ENCODE measurements at places on chromosomes 5 and 9. TPM values are rescaled to one million over a fixed set of nuclear protein-coding genes. Genes with fewer than 3 reads are reported as not detected.

DNA sequence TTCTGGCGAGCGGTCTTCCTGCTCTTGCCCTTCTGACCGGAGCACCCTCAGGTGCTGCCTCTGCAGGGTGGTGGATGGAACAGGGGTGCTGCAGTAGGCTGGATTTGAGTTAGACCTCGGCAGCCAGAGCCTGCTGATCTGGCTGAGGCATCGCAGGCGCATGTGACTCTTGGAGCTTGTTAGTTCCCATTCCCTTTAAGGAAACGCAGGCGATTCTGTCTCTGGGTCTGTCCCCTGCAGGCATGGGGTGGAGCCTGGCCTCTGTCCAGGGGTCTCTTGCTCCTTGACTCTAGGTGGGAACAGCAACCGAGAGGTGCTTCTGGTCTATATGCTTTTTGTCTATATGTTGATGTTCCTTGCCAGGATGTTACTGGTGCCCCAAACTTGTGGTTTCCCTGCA lies 3.1 kb downstream of the WNK2 start:
- no peak for DNase-seq

DNA sequence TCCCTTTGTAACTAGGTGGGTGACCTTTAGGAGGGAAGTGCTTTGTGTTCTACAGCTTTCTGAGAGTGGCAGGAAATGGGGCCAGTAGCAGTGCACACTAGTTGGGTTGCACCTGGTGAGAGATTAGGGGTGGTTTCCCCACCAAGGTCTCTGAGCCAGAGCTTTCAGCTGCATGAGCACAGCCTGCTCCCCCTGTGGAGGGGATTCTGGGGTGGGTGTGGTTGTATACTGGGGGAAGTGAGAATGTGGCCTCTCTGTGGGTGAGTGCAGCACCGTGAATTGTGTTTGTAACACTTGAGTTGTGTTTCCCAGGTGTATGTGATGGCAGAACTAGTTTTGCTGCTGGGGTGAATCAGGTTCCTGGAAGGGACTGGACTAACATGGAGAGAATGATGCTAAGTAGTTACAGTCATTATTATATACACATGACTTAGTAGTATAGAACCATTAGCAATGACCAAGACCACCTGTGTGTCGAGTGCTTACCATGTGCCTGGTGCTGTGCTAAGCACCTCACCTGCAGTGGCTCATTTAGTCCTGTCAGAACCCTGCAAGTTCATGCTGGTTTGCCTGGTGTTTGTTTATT lies 11.8 kb upstream of the CXXC5 start:
- DNase-seq, result no peak

The FRRS1L gene
- 2.9 TPM for polyA plus RNA-seq

- DNase-seq, result no peak
Measured at GRCh38 chr5:150532996-150533395, 25.1 kb downstream of the NDST1 start.

The TXNDC8 gene
- polyA plus RNA-seq, result not detected

DNA sequence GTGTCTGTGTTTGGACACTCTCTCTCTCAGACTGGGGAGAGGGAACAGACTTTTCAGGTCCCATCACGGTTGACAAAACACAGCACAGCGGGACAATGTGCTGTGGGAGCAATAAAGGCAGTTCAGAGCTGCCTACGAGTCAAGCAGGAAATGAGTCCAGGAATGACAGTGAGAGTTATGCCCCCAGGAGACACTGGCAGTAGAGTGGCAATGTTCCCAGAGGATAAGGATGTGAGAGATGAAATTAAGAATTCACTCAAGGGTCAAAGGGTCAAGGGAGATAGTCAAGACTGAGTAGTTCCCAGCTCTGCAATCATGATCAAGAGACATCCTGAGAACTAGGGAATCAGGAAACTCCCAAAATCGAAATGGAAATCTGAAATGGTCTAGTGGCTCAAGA lies 156.1 kb downstream of the LURAP1L start:
- DNase-seq, result no peak

- DNase-seq, result no peak
Measured at GRCh38 chr9:92151691-92152393, 36.6 kb upstream of the SPTLC1 start.

All from renal pelvis (tissue), 12 donors.